Stimulated activated CD4-positive, alpha-beta T cell treated with anti-CD3 and anti-CD28 coated beads, Interleukin-2, amount 100 ng/mL, for 24 hours (primary cell): ENCODE measurements at places on chromosomes 16 and 17.

- DNase-seq: no peak
These were observed 121.0 kb upstream of the NLRP1 start for GRCh38 chr17:5705081-5705875.

DNA sequence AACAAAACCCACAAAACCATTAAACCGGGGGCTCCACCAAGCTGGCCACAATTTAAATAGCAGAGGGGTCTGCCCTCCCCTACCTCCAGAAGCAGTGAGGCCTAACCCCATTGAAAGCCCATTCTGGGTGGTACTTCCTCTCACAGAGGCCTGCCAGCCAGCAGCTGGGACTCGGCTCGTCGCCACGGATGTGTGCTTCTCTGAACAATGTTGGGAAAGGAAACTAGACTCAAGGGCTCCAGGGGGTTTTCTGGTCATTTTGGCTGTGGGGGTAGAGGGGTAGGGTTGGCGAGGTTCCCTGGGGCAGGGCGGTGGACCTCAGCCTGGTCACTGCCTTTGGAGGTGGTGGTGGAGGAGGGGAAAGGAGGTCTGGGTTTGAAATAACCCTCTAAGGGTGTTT is 4.7 kb upstream of the PLCG2 start:
- DNase-seq: no peak

- DNase-seq: no peak
These were observed 46.2 kb downstream of the GNAO1 start for GRCh38 chr16:56237451-56237930.

DNA sequence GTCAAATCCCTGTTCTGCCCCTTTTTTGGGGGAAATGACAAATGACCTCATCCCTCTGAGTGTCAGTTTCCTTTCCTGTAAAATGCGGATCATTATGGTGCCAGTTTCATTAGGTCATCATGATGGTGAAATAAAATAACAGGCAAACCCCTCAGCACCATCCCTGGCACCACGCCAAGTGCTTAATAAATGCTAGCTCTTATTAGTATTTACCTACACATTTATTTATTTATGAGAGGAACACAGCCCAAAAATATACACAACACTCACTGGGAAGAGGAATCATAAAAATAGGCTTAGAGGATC is 28.6 kb upstream of the GPRC5B start:
- DNase-seq: no peak

DNA sequence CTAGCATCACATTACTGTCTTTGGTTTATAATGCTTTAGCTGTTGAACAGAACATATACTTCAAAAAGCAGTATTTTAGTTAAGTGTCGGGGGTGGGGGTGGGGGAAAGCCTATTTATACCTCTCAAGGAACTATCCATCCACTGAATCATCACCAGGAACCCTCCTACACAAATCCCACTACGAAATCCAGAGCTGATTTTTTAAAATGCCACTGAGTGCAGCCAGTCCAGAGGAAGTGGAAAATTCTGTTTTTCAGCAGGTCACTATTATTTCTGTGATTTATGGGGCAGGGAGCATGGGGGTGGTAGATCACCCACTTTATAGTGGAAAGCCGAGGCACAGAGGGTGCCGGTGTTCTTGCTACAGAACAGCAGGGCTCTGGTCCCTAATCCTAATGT is 284.1 kb downstream of the SOX9 start:
- DNase-seq: no peak
